ENCODE measurements at places on chromosomes 12 and 14.

- no peak for DNase-seq
Measured at GRCh38 chr14:105144666-105145380, 23.8 kb downstream of the JAG2 start.

- DNase-seq: no peak
Measured at GRCh38 chr12:6810758-6811157, 10.9 kb upstream of the GPR162 start.

DNA sequence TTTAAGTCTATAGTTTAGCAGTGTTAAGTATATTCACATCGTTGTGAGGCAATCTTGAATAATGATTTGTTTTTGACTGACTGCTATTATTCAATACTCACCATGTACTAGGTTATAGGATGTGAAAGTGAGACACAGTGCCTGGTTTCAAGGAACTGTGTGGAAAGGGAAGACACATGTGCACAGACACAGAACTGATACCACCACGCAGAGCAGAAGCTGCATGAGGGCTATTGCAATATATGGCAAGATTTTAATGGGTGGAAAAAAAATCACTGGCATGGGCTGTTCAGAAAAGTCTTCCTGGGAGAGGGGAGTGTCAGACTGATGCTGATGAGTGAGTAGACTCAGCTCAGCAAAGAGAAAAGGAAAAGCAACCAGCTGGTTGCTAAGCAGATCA, 10.4 kb downstream of the SLC7A8 start:
- peak; percentile 88 for DNase-seq

GRCh38 chr12:80001562-80001961, 66.7 kb upstream of the PPP1R12A start:
- no peak for DNase-seq

GRCh38 chr12:39122562-39123204, 217.3 kb upstream of the CPNE8 start:
- no peak for DNase-seq

GRCh38 chr14:94114589-94115057, 4.1 kb downstream of the IFI27 start:
- DNase-seq: no peak

- no peak for DNase-seq
Measured at GRCh38 chr14:24416254-24416931, 13.1 kb downstream of the CBLN3 start.

GRCh38 chr12:132487311-132487741, 2.6 kb upstream of the FBRSL1 start:
- no peak for DNase-seq

DNA sequence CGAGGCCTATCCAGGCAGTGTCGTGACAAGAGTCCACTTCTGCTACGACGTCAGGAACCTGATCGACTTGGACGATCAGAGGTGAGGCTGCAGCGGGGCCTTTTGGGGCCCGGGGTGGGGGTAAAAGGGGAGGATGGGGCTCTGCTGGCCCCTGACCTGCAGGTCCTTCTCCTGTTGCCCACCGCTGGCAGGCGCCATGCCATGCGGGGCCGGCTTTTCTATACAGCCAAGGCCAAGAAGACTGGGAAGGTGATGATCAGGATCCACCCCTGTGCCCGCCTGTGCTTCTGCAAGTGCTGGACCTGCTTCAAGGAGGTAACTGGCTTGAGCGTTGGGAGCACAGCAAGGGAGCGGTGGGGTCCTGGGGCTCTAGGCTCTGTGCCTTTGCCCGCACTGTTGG, 31.6 kb downstream of the NGB start:
- DNase-seq: no peak

- no peak for DNase-seq
Measured at GRCh38 chr12:15996948-15997347, 85.8 kb downstream of the DERA start.

All from suppressor macrophage treated with lipopolysaccharide for 4 hours (primary cell).